ENCODE measurements at places on chromosomes 11 and 22. TPM values are rescaled to one million over a fixed set of nuclear protein-coding genes. Genes with fewer than 3 reads are reported as not detected.

- no peak for DNase-seq
These were observed 2.1 kb downstream of the CD44 start for GRCh38 chr11:35141071-35141470.

Gene GUCY1A2
- not detected for total RNA-seq

DNA sequence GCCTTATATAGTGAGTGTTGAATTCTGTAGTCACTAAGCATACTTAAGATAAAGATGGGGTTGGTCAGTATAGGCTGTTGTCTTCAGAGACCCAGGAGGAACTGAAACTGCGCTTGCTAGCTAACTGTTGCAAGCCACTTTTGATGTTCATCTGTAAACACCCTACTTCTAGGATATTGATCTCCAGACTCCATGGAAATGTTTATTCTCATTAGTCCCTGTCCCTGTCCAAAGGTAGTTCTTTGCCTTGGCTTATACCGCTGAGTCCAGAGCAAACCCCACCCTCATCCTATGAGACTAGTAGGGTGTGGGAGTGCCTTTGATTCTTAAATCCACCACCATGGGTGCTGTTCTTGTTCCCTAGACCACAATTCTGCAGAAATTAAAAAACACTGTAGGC lies 36.4 kb downstream of the DEPDC5 start:
- no peak for DNase-seq

DNA sequence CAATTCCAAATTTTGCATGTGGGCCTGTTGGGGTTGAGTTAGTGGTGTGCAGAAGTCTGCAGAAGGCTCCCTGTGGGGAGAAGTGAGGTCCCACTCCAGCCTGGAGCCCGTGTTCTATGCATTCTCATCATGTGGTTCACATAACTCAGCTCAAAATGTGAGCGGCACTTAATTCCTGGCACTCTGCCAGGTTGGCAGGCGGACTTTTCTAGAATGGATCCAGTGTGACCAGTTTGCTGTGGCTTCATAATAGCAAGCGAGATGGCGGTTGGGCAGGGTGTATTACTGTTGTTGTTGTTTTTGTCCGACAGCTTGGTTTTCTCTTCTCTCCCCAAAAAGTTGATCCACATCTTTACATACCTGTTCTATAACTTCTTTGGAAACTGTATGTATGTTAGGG lies 146.8 kb upstream of the TTC12 start:
- DNase-seq, result no peak

DNA sequence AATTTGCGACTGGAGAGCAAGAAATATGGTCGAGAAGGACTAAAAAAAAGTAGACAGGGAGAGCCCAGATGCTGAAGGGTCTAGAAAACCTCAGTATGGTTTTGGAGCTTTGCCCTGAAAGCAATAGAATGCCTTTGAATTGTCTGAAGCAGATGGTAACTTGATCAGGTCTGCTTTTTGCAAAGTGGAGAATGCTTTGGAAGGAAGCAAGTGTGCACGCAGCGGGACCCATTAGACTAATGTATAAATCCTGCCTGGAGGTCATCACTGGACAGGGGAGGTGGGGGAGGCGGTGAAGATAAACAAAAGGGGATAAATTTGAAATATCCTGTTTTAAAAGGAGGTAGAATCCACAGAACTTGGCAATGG lies 757 bp upstream of the HINFP start:
- no peak for DNase-seq

DNA sequence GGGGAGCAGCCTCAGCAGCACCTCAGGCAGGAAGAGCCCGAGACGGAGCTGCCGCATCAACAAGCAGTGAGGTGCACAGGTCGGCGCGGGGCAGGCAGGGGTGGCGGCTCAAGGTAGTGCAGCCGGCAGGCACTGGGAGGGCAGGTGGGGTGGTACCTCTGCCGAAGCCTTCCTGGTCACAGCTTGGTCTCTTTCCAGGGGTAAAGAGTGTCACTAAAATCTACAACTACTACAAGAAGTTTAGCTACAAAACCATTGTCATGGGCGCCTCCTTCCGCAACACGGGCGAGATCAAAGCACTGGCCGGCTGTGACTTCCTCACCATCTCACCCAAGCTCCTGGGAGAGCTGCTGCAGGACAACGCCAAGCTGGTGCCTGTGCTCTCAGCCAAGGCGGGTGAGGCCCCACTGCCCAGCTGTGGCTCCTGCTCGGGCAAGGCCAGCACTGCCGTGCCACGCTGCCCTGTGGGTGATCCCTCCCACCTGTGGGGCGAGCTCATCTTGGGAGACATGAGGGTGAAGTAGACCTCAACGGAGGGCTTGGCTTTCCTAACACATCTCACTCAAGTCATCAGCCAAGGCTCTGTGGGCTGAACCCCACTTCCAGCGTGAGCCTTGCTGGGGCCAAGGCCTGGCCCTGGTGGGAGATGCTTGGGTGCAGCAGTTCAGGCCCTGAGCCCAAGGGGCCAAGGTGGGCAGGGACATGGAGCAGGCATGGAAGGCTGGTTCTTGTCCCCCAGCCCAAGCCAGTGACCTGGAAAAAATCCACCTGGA lies 13.6 kb downstream of the GATD1 start:
- DNase-seq, result no peak

Gene C11orf91
- total RNA-seq, result not detected

Gene SYT7
- 34.4 TPM for total RNA-seq

- DNase-seq, result no peak
These were observed 10.6 kb downstream of the MUC5B start for GRCh38 chr11:1233351-1234053.

- no peak for DNase-seq
These were observed 10.5 kb downstream of the TSKU start for GRCh38 chr11:76793391-76794291.

DNA sequence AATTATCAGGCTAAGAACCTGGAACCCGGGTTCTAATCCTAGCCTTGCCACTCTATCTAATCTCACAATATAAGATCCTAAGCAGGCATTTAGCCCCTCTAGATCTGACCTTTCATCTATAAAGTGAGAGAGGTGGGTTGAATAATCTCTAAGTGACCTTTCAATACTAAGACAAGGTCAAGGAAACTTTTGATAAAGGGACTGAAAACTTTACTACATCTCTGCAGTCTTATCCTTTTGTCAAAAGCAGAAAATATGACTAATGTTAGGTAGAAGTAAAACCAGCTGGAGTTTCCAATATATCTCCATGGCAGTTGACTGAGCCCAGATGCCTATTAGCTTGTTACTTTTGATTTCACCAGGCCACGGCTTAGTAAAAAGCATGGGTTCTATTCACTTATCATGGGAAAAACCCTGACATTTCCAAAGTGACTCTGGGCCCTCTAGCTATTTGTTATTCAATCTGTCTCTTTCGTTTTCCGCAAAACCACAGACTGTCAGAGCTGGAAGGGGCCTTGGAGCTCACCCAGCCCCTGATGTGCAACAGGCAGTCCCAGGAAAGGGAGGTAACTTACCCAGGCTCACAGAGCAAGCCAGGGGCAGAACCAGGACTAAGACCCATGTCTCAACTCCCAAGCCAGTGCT lies 75.8 kb downstream of the RAB30 start:
- DNase-seq, result peak; percentile 73

Gene ACTN3
- not detected for total RNA-seq

DNA sequence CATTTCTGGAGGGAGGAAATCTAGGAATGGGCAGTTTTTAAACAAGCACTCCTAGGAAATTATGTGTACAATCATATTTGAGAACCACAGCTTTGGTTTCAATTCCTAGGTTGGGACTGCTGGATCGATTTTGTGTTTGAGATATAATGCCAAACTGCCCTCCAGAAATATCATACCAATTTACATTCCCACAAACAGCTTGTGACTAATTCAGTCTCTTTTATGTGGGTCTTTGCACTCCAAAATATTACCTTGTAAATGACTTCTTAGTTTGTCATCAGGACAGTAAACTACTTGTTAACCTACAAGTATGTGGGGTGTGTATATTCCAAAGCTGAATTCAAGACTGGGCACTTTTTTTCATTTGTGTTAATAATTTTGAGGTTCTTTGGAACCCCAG lies 9.8 kb upstream of the BARX2 start:
- peak; percentile 55 for DNase-seq

- DNase-seq, result peak; percentile 26
These were observed 23.9 kb upstream of the TCF20 start for GRCh38 chr22:42294034-42294985.

Gene HDAC10
- 13.8 TPM for total RNA-seq

Gene HOATZ
- not detected for total RNA-seq

- no peak for DNase-seq
These were observed 5.7 kb upstream of the HINFP start for GRCh38 chr11:119115484-119116234.

DNA sequence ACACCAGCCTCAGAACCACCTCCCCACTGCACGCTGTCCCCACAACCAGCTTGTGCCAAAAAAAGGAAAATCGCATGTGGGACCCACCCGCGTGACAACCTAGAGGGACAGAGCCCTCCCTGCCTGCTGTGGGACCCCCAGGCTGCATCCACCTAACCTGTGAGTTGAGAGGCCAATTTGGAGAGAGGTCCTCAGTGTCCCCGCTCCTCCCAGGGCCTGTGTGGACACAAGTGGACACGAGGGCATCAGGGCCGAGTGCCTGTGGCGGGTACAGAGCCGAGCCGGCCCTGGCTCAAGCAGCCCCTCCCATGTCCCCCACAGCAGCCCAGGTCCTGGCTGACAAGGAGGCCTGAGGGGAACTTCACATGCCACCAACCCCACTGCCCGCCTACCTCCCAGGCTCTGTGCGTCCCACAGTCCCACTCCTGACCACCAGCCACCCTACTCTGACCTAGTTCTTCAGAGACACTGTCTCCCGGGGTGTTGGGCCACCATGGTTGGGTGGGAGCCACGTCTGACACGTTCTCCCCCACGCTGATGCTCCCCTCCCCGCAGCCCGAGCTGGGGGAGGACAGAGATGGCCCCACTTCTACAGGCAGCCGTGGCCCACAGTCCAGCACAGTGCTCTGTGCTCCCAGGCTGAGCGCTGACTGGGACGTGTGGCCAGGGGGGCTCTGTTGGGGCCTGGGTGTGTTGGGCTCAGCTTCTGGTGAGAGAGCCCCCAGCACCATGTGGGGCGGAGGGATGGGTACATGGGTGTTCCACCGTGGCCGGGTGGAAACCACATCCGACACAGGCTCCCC lies 19.2 kb downstream of the SELENOO start:
- DNase-seq, result no peak

DNA sequence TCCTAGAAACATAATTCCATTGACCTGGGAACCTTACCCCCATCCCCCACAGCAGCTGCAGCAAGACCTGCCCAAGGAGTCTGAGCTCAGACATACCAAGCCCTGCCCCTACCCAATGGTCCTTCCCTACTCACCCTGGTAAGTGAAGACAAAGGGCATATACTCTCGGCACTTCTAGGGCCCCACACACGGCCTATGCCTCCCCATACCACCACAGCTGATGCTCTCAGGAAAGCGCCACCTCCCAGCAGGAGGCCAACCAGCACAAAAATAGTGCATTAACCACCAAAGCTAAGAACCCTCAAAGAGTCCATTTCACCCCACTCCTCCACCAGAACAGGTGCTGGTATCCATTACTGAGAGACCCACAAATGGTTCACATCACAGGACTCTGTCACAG lies 74.4 kb upstream of the GUCY1A2 start:
- no peak for DNase-seq

DNA sequence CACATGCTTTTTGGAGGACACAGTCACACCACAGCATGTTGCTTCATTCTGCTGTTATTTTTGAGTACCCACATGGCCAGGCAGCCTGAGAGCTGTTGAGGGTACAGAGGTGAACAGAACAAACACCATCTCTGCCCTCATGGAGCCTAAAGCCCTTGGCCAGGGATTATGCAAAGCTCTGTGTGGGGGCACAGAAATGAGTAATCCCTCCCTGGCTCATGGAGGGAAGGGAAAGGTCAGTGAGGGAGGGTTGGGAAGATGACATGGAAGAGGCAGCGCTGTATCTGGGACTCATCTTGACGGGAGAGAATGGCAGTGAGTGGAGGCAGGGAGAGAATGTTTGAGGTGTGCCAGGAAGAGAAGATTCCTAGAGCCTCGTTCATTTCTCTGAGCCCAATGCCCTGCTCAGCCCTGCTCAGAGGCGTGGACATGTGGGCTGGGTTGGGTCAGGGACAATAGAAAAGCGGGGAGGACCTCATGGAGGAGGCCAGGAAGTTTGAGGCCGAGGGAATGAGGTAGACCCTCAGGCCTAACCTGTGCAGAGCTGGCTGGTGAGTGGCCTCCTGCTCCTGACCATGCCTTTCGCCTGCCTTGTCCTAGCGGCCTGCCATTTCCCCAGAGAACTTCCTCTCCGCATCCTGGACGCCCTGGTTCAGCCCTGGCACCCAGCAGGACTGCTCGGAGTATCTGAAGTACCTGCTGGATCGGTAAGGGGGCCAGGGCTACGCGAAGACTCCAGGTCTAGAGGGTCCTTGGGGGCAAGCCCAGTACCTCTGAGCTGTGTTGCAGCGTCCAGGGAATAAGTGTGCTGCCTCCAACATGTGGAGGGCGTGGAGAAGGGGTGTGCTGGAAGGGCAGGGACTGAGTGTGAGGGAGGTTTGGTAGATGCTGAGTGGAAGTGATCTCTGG lies 19.8 kb downstream of the USP35 start:
- no peak for DNase-seq

Gene BTBD10
- total RNA-seq, result 120 TPM

- DNase-seq, result no peak
These were observed 3.8 kb upstream of the QSER1 start for GRCh38 chr11:32888805-32889204.

Measured in bronchial epithelial cell (primary cell).